ENCODE measurements at places on chromosomes 16 and 17. TPM values are rescaled to one million over a fixed set of nuclear protein-coding genes. Genes with fewer than 3 reads are reported as not detected.

DNA sequence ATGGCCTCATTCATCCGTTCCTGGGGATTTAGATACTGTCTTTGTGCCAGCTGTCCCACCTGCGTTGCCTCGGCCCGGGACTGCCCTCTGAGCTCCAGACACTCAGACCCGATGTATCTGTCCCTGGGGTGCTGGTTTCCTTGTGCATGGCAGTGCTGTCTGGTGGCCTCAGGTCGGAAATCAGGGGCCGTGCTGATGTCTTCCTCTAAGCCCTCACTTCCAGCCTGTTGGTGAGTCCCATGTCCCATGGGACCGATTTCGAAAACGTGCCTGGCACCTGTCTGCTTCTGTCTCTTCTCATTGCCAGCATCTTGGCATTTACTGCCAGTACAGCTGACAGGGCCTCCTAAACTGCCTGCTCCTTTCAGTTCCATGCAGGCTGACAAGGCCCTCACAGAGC, 22.1 kb downstream of the NT5M start:
- no peaks in the 10 kb centered on the region for H3K27me3 ChIP-seq
- H3K27ac ChIP-seq: no peak overlapping the region
- no peak for DNase-seq
- no peak overlapping the region for H3K4me3 ChIP-seq
- no peaks in the 10 kb centered on the region for H3K36me3 ChIP-seq
- no peaks in the 10 kb centered on the region for H3K4me1 ChIP-seq

GRCh38 chr17:71519285-71519684, 601.5 kb upstream of the SOX9 start:
- no peaks in the 10 kb centered on the region for H3K27me3 ChIP-seq
- no peak overlapping the region for H3K4me3 ChIP-seq
- no peak overlapping the region for H3K27ac ChIP-seq
- H3K36me3 ChIP-seq: no peaks in the 10 kb centered on the region
- no peak for DNase-seq

DNA sequence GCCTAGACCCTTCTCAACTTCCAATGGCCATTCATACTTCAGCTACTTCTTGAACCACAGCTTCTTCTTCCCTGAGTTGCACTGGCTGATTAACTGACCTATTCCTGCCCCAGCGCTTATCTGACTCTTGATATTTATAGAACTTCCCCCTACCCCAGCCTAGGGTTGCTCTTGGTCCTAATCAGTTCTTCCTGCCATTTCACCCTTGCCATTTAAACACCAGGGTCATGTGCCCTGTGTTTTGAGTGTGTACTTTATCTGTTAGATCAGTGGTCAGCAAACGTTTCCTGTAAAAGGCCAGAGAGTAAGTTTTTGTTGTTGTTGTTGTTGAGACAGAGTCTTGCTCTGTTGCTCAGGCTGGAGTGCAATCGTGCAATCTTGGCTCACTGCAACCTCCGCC, 82.4 kb upstream of the COX10 start:
- H3K36me3 ChIP-seq: no peaks in the 10 kb centered on the region
- no peak overlapping the region for H3K4me3 ChIP-seq
- H3K27me3 ChIP-seq: no peaks in the 10 kb centered on the region
- no peak for DNase-seq
- no peak overlapping the region for H3K27ac ChIP-seq

DNA sequence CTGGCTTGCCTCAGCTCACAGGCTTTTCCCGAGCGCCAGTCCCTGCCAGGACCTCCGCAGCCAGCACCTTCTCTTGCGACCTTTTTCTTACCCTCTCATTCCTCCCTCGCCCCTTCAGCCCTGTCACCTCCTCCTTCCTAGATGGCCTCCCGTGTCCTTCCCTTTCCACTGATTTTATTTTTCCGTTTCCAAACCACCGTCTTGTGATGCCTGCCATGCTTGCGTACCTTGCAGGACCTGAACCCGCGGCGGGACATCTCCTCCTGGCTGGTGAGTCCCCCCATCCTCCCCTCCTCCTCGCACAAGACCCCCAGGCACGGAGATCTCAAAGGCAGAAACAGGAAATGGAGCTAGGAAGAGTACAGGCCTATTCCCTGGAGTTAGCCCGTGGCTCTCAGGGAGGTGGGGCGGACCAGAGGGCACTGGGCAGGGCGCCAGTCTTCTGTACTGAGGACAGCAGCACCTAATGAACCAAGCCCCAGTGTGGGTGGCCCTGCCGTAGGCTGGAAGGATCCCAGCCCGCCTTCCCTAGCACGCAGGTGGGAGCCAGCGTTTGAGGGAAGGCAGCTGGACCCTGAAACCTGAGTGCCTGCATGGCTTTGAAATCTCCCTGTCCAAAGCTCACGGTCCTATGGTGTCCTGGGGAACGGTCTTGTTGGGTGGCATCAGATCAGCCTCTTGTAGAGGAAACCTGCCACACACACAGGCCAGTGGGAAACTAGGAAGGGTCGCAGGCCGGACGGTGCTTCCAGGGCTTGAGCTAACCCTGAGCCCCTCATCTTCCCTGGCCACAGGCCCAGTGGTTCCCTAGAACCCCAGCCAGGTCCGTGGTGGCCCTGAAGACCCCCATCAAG, 612 bp downstream of the CISD3 start:
- peak overlapping the region; percentile 92 for H3K27ac ChIP-seq
- H3K36me3 ChIP-seq: no peaks in the 10 kb centered on the region
- H3K4me3 ChIP-seq: peak overlapping the region; percentile 42
- no peaks in the 10 kb centered on the region for H3K27me3 ChIP-seq

DNA sequence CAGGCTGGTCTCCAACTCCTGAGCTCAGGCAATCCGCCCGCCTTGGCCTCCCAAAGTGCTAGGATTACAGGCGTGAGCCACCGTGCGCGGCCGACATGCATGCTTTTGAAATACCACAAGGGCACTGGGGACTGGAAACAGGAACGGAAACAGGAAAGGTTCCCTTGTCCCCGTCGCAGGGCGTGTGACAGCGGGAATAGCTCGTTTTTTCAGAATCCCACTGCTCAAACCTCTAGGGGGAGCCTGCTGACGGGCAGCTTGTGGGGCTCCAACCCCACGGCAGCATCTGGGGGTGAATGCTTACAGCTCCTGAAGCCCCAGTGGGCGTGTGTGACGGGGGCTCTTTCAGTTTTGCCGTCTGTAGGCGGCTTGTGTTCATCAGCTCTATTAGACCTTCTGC, 18.8 kb upstream of the ASGR2 start:
- H3K4me3 ChIP-seq: no peak overlapping the region
- no peak overlapping the region for H3K27ac ChIP-seq
- H3K4me1 ChIP-seq: peaks cover 5% of the 10 kb centered on the region
- DNase-seq: peak; percentile 40

- H3K27ac ChIP-seq: peak within 1 kb of the TSS; percentile 25
- peak within 1 kb of the TSS; percentile 38 for H3K4me3 ChIP-seq
- DNase-seq: peak; percentile 73
- peaks cover 44% of the 10 kb centered on the region for H3K36me3 ChIP-seq
Observed at GRCh38 chr17:47821424-47822391, at the start of gene OSBPL7. OSBPL7 (minus strand) TSS chr17:47821794; CDS start chr17:47820278, 1,516 bp downstream.

The PLLP gene
- 13.6 TPM for total RNA-seq

GRCh38 chr16:86630471-86630870, 52.1 kb downstream of the FOXL1 start:
- no peak overlapping the region for H3K4me3 ChIP-seq
- no peaks in the 10 kb centered on the region for H3K36me3 ChIP-seq
- H3K4me1 ChIP-seq: no peaks in the 10 kb centered on the region
- H3K27ac ChIP-seq: no peak overlapping the region

GRCh38 chr17:1629504-1630310, 1.1 kb upstream of the SLC43A2 start:
- peaks cover 2% of the 10 kb centered on the region for H3K36me3 ChIP-seq
- DNase-seq: peak; percentile 47
- peaks cover 15% of the 10 kb centered on the region for H3K4me1 ChIP-seq
- H3K4me3 ChIP-seq: peak overlapping the region; percentile 75
- peak overlapping the region; percentile 96 for H3K27ac ChIP-seq

DNA sequence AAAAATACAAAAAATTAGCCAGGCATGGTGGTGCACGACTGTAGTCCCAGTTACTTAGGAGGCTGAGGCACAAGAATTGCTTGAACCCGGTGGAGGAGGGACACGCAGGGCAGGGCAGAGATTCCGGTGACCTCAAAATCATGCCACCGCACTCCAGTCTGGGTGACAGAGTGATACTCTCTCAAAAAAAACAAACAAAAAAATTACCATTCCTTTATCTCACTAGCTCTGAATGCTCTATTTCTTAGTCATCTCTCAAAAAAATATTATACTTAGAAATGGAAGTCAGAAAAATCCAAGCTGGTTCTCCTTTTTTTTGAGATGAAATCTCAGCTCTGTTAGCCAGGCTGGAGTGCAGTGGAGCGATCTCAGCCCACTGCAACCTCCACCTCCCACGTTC, 40.8 kb downstream of the SPOP start:
- no peaks in the 10 kb centered on the region for H3K27me3 ChIP-seq
- no peak overlapping the region for H3K27ac ChIP-seq
- peaks cover 56% of the 10 kb centered on the region for H3K4me1 ChIP-seq
- H3K4me3 ChIP-seq: no peak overlapping the region
- no peak for DNase-seq

- peak overlapping the region; percentile 39 for H3K27ac ChIP-seq
- no peaks in the 10 kb centered on the region for H3K36me3 ChIP-seq
- no peak overlapping the region for H3K4me3 ChIP-seq
- no peaks in the 10 kb centered on the region for H3K27me3 ChIP-seq
Observed at GRCh38 chr16:74264811-74265210, 31.8 kb upstream of the PSMD7 start.

- peak within 1 kb of the TSS; percentile 48 for H3K27ac ChIP-seq
- H3K4me1 ChIP-seq: peaks cover 6% of the 10 kb centered on the region
- no peaks in the 10 kb centered on the region for H3K36me3 ChIP-seq
- H3K27me3 ChIP-seq: no peaks in the 10 kb centered on the region
- no peak within 1 kb of the TSS for H3K4me3 ChIP-seq
- DNase-seq: peak; percentile 82
Observed at GRCh38 chr16:21150375-21151001, at the start of gene DNAH3. DNAH3 (minus strand) TSS chr16:21150846; CDS start chr16:21150319, 527 bp downstream.

DNA sequence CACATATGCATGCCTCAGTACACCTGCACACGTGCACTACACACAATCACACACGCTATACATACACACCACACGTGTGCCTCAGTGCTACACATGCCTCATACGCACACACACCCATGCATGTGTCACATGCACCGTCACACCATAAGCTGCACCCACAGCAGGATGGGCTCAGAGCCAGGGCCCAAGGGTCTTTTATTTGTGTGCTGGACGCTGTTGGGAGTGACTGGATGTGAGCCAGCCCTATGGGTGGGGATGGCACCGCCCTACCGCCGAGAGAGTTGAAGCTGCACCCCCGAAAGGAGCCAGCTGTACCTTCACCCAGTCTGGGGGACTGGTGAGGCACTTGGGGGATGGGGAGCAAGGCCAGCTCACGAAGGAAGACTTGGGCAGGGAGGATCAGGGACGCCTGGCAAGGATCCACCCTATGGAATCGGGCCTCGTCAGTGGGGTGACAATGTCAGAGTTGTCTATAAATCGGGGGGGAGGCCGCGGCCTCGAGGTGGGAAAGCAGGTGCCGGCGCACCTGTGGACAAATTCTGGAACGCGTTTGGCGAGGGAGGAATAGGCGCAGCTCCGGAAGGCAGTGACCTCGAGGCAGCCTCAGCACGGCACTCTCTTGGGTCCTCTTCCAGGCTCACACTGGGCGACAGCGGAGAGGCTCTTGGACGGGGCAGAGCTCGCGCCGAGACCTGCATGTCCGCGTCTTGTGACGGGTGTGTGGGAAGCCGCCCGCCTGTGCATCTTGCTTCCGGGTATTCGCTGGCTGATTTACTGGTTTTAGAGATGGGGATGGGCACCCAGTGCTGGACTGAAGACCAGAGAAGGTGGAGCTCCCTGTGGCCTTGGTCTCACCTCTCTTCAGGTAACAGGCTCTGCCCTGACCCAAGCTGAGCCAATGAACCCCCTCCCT, 7.3 kb downstream of the RGS11 start:
- no peak overlapping the region for H3K27ac ChIP-seq
- H3K4me1 ChIP-seq: no peaks in the 10 kb centered on the region
- H3K4me3 ChIP-seq: no peak overlapping the region
- DNase-seq: no peak
- H3K36me3 ChIP-seq: peaks cover 19% of the 10 kb centered on the region
- no peaks in the 10 kb centered on the region for H3K27me3 ChIP-seq

- no peak for DNase-seq
- no peak overlapping the region for H3K27ac ChIP-seq
- no peak overlapping the region for H3K4me3 ChIP-seq
- no peaks in the 10 kb centered on the region for H3K27me3 ChIP-seq
- peaks cover 31% of the 10 kb centered on the region for H3K36me3 ChIP-seq
- H3K4me1 ChIP-seq: peaks cover 24% of the 10 kb centered on the region
Observed at GRCh38 chr17:81918832-81919545, 1.0 kb upstream of the SIRT7 start.

GRCh38 chr16:58118801-58119508, 10.2 kb downstream of the CFAP20 start:
- no peaks in the 10 kb centered on the region for H3K27me3 ChIP-seq
- no peak for DNase-seq

The DHX40 gene
- total RNA-seq: 47.8 TPM

- no peaks in the 10 kb centered on the region for H3K27me3 ChIP-seq
- H3K4me3 ChIP-seq: no peak overlapping the region
- DNase-seq: no peak
- H3K27ac ChIP-seq: no peak overlapping the region
- peaks cover 9% of the 10 kb centered on the region for H3K4me1 ChIP-seq
Observed at GRCh38 chr16:11389631-11390565, 44.6 kb downstream of the RMI2 start.

DNA sequence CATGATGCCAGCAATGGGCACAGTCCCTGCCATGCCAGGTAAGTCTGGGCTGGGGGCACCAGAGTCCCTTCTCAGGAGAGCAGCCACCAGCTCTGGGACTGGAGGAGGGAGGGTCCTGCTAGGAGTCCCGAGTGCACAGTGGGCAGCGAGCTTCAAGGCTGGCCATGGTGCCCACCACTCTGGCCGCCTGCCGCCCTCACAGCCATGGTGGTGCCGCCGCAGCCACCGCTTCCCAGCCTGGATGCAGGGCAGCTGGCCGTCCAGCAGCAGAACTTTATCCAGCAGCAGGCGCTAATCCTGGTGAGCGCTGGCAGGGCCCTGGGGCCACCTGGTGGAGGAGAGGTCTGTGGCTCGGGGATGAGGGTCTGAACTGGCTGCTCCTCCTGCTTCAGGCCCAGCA, 17.9 kb upstream of the SMIM5 start:
- H3K4me3 ChIP-seq: no peak overlapping the region
- no peak overlapping the region for H3K27ac ChIP-seq
- no peaks in the 10 kb centered on the region for H3K27me3 ChIP-seq
- no peaks in the 10 kb centered on the region for H3K4me1 ChIP-seq
- DNase-seq: no peak
- peaks cover 33% of the 10 kb centered on the region for H3K36me3 ChIP-seq

DNA sequence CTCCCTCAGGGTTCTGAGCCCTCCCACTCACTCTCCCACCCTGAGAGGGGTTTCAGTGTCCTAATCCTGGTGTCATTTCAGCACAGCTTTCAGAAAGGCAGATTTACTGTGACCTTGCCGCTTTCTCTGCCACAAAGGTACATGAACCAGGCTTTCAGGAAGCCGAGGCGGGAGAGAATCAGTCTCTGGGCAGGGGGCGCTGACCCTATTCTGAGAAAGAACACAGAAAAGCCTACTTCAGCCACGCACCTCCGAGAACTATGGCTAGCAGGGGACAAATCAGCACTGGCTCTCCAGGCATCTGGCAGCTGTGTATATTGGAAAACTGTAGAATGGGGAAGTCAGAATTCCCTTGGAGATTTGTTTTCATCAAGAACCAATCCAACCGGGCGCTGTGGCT, 57.7 kb upstream of the BCAR1 start:
- H3K27ac ChIP-seq: no peak overlapping the region
- DNase-seq: no peak
- no peaks in the 10 kb centered on the region for H3K27me3 ChIP-seq
- no peaks in the 10 kb centered on the region for H3K36me3 ChIP-seq

- H3K36me3 ChIP-seq: no peaks in the 10 kb centered on the region
- no peaks in the 10 kb centered on the region for H3K27me3 ChIP-seq
- peaks cover 24% of the 10 kb centered on the region for H3K4me1 ChIP-seq
- no peak overlapping the region for H3K27ac ChIP-seq
- DNase-seq: no peak
- H3K4me3 ChIP-seq: no peak overlapping the region
Observed at GRCh38 chr17:63448655-63449054, 2.5 kb upstream of the CYB561 start.

The TLCD2 gene
- 1.7 TPM for total RNA-seq

The SOX8 gene
- total RNA-seq: 0.27 TPM
